Kidney (tissue), 22 donors: ENCODE measurements at places on chromosomes 12 and 14.

DNA sequence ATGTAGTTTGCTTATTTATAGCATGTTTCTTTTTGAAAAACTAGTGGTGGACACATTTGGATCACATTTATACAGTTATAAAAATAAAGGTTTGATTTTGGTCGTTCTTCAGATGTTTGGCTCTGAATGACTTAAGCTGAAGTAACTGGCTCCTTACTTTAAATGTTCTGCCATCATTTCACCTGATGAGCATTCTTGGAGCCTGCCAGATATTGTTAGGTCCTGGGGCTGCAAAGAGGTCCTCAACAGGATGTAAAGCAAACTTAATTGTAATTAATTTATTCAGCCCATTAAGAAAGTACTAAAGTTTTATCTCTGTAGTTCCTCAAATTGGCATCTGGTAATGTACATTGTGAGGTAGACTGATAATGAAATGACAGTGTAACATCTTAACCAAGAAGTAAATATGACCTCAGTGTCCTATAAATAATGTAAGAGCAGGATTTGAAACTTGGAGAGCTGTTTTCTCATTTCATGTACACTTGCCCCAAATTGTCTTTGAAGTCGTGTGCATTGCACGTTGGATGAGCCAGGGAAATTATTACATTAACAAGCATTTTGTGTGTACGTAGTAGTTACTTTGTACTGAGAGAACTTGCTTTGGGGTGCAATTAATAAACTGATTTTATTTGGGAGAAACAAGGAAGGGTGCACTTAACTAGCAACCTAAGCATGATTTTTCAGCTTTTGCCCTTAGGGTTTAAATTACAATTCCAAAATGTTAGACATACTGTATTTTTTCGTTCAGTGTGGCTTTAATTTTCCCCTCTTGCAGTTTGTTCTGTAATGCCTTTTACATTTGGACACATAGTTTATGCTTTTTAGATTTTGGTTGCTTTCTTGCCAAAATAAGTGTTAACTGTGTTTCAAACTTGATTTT, 7.5 kb downstream of the EIF5 start:
- H3K4me1 ChIP-seq: peaks cover 5% of the 10 kb centered on the region
- no peaks in the 10 kb centered on the region for H3K27me3 ChIP-seq
- H3K36me3 ChIP-seq: peaks cover 52% of the 10 kb centered on the region
- no peak overlapping the region for H3K4me3 ChIP-seq
- DNase-seq: no peak

GRCh38 chr12:38113991-38114390, 202.6 kb upstream of the ALG10B start:
- H3K36me3 ChIP-seq: no peaks in the 10 kb centered on the region
- no peak overlapping the region for H3K4me3 ChIP-seq
- no peaks in the 10 kb centered on the region for H3K27me3 ChIP-seq
- H3K27ac ChIP-seq: no peak overlapping the region
- no peak for DNase-seq

GRCh38 chr12:15165012-15165659, 56.1 kb downstream of the RERG start:
- no peaks in the 10 kb centered on the region for H3K36me3 ChIP-seq
- peak overlapping the region; percentile 79 for H3K27ac ChIP-seq
- no peak overlapping the region for H3K4me3 ChIP-seq
- DNase-seq: no peak
- H3K27me3 ChIP-seq: no peaks in the 10 kb centered on the region
- H3K4me1 ChIP-seq: peaks cover 15% of the 10 kb centered on the region

- H3K27ac ChIP-seq: peak overlapping the region; percentile 66
- H3K4me3 ChIP-seq: peak overlapping the region; percentile 88
- H3K36me3 ChIP-seq: peaks cover 5% of the 10 kb centered on the region
- H3K4me1 ChIP-seq: peaks cover 14% of the 10 kb centered on the region
Observed at GRCh38 chr12:110281549-110282299, 677 bp downstream of the ATP2A2 start.

- no peak overlapping the region for H3K27ac ChIP-seq
- no peak overlapping the region for H3K4me3 ChIP-seq
- DNase-seq: peak; percentile 21
- no peaks in the 10 kb centered on the region for H3K27me3 ChIP-seq
- peaks cover 33% of the 10 kb centered on the region for H3K36me3 ChIP-seq
Observed at GRCh38 chr14:21263284-21264024, 5.8 kb downstream of the HNRNPC start.

DNA sequence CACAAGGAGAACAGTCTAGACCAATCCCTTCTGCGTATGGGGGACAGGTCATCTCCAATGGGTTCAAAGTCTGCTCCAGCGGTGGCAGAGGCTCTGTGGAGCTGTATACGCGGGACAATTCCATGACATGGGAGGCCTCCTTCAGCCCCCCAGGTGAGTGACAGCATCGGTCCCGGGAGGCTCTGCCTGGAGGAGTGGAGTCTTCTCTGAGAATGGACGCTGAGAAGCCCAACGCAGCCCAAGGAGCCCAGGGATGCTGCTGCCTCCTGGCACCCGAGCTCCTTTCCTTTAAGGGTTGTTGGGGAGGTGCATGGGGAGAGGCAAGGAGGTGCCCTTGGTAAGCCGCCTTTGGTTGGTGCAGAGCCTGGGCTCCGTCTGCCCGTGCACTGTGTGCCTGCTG, 28.2 kb downstream of the ADGRD1 start:
- H3K27ac ChIP-seq: no peak overlapping the region
- H3K36me3 ChIP-seq: no peaks in the 10 kb centered on the region
- DNase-seq: peak; percentile 27
- H3K27me3 ChIP-seq: no peaks in the 10 kb centered on the region
- no peak overlapping the region for H3K4me3 ChIP-seq
- H3K4me1 ChIP-seq: no peaks in the 10 kb centered on the region

- no peak for DNase-seq
- H3K27ac ChIP-seq: no peak overlapping the region
- H3K27me3 ChIP-seq: no peaks in the 10 kb centered on the region
- H3K4me1 ChIP-seq: no peaks in the 10 kb centered on the region
- peaks cover 4% of the 10 kb centered on the region for H3K36me3 ChIP-seq
Observed at GRCh38 chr12:104319918-104320626, 16.5 kb downstream of the EID3 start.

- H3K4me1 ChIP-seq: peaks cover 16% of the 10 kb centered on the region
- H3K36me3 ChIP-seq: no peaks in the 10 kb centered on the region
- no peaks in the 10 kb centered on the region for H3K27me3 ChIP-seq
- H3K27ac ChIP-seq: no peak overlapping the region
Observed at GRCh38 chr14:103125098-103126070, 2.1 kb downstream of the TNFAIP2 start.

DNA sequence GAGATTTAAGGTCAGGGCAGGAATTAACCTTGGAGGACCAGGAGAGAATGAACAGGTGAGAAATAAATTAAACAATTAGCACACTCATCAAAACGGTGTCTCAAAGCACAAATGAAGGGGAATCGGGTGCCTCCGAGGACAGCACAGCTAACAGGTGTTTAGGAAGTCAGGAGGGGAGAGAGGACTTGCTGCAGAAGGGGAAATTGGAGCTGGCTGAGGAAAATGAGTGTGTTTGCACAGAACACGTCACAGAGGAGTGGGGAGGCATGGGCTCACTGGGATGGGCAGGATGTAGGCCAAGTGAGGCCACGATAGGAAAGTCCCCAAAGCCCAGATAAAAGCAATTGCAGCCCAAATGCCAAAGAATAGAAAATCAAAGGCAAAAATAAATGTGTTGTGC, 121.7 kb downstream of the ZNF664 start:
- no peaks in the 10 kb centered on the region for H3K36me3 ChIP-seq
- no peak overlapping the region for H3K27ac ChIP-seq
- H3K4me3 ChIP-seq: no peak overlapping the region
- no peaks in the 10 kb centered on the region for H3K4me1 ChIP-seq
- H3K27me3 ChIP-seq: no peaks in the 10 kb centered on the region

GRCh38 chr12:28817524-28817923, 331.6 kb upstream of the FAR2 start:
- H3K36me3 ChIP-seq: no peaks in the 10 kb centered on the region
- no peaks in the 10 kb centered on the region for H3K4me1 ChIP-seq
- no peak overlapping the region for H3K4me3 ChIP-seq
- no peak overlapping the region for H3K27ac ChIP-seq
- DNase-seq: no peak

GRCh38 chr12:51246254-51246853, 7.7 kb downstream of the DAZAP2 start:
- H3K36me3 ChIP-seq: peaks cover 14% of the 10 kb centered on the region
- no peak for DNase-seq
- H3K4me3 ChIP-seq: no peak overlapping the region
- no peaks in the 10 kb centered on the region for H3K27me3 ChIP-seq
- peaks cover 6% of the 10 kb centered on the region for H3K4me1 ChIP-seq
- peak overlapping the region; percentile 61 for H3K27ac ChIP-seq

- H3K4me1 ChIP-seq: no peaks in the 10 kb centered on the region
- DNase-seq: no peak
Observed at GRCh38 chr12:122161682-122162081, 12.3 kb downstream of the IL31 start.

DNA sequence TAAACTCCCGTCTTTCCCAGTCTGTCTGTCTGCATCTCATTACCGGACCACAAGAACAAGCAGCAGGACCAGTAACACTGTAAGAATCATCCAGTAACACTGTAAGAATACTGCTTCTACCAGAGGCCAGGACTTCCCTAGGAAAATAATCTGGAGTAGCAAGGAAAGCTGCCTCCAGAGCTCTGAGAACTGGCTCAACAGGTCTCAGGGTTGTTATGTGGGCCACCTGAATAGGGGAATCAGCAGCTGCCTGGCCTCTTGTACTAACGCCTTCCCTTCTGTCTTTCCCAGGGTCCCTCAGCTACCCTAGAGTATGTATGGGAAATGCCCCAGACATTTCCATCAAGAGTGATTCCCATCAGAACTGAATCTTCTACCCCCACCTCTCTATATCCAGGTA, 954 bp upstream of the SLC39A2 start:
- no peaks in the 10 kb centered on the region for H3K27me3 ChIP-seq
- no peak overlapping the region for H3K27ac ChIP-seq
- peak; percentile 52 for DNase-seq
- H3K4me1 ChIP-seq: no peaks in the 10 kb centered on the region

GRCh38 chr12:74770552-74770951, 232.9 kb downstream of the ATXN7L3B start:
- H3K27me3 ChIP-seq: no peaks in the 10 kb centered on the region
- no peaks in the 10 kb centered on the region for H3K36me3 ChIP-seq
- H3K4me3 ChIP-seq: no peak overlapping the region
- H3K27ac ChIP-seq: no peak overlapping the region
- no peak for DNase-seq
- no peaks in the 10 kb centered on the region for H3K4me1 ChIP-seq
